ENCODE measurements at places on chromosomes 7 and 10.

DNA sequence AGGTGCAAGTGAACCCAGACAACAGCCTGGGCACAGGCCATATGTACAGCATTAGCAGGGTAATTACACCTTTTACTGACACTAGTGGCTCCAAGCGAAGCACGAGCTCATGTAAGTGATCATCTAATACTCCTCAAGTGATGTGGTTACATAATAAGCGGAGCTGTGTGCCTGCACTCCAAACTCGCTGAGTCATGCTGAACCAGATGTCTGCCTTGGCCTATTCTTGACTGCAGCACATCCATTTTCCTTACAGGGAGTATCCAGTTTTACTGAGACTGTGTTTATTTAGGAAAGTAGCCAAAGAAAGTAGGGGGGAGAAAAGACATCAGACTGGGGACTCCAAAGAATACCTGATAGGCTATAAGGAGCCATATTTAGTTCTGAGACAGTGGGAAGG lies 90.1 kb downstream of the GRM3 start:
- no peak for DNase-seq

DNA sequence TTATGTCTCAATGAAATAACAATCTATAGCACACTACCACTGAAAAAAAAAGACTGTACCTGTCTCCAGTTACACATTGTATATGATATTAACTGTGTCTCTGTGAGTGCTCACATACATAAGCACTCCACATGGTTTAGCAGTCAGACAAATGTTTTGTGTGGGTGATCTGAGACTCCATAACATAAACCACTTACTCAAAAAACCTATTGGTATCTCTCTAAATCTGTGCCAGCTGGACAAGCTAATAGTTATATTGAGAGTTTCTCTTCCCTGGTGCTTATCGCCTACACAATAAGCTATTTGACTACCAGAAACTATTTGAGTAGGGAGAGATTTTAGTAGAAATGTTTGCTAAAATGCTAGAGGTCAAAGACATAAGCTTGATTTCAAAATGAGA lies 190.1 kb upstream of the AGR3 start:
- no peak for DNase-seq

DNA sequence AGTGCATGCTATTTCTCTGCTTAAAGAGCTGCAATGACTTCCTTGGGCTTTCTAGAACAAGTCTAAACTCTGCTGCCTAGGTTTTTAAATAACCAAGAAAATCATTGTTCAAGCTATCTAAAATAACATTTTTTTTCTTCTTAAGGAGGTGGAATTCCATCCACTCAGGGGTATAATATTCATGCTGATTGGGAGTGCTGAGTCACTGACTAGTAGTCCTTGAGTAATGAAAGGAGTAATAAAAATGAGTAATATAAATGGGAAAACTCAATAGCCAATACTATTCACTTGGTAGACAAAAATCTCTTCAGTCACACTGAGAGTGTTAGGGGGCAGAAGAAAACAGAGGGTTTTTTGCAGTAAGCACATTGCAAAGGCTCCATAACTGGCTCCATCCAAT lies 72.0 kb downstream of the GFRA1 start:
- no peak for DNase-seq

DNA sequence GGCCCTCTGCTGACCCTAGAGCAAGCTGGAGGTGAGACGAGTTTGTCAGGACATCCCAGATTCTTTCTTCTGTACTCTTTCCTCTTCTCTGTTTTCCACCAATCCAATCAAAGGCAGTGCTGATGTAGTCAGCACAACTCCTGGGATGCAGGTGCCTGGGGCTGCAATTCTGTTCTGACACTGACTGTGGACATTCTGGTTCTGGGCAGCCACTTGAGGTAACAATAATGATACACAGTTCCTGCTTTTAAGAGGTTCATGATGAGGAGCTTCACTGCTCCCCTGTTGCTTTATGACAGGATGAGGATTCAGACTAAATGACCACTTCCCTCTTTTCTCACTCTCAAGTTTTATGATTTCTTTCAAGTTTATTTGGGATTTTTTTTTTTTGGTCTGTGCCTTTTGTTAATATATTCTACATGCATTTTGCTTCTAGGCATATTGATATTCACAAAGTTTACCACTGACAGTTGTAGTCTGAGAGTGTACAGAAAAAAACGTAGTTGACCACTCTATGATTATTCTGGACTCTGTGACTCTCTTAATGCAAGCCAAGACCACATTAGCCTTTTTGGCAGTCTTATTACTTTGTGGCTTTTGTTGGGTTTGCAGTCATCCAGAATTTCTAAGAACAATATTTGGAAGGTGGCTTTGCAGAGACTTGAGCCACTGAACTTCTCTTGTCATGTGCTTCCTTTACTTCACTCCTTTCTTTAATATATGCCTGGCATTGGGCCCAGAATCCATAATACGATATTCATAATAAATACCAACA lies 247.6 kb downstream of the AUTS2 start:
- no peak for DNase-seq

DNA sequence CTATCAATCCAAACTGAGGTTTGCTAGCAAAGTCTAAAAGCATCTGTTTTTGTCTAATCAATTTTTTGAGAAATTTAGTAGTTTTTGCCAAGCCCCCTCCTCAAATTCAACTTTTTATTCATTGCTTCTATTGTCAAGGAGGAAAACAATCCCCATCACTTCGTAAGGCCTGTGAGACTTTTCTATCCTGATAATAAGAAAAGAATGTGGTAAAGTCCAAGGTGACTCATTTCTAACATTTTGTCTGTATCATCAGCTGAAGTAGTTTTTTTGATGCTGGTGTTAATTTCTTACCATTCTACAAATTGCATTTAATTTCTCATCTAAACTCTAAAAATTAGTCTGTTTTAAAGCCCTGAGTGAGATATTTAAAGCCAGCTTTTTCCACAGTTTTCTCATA lies 11.7 kb downstream of the ANK3 start:
- no peak for DNase-seq

GRCh38 chr7:11548532-11548931 lies 283.5 kb downstream of the THSD7A start:
- no peak for DNase-seq

DNA sequence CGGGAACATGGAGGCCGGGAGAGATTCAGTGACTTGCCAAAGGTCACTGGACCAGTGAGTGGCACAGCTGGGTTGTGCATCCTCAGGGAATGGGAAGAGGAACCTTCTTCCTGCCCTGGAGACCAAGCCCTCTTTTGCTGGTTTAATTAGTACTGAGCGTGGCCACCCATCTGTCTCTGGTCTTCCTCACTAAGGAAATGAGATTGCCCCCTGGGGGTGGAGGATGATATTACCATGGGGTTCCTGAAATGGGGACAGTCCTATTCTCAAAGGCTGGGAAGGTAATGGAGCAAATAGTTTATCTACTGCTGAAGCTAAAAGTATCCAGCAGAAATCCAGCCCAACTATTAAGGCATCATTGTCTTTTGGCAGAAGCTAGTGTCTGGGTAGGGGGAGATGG lies 98.6 kb upstream of the FGFR2 start:
- no peak for DNase-seq

GRCh38 chr10:89479771-89480446 lies 55.5 kb downstream of the SLC16A12 start:
- no peak for DNase-seq

- no peak for DNase-seq
Measured at GRCh38 chr10:4851846-4852245, 25.8 kb downstream of the AKR1E2 start.

DNA sequence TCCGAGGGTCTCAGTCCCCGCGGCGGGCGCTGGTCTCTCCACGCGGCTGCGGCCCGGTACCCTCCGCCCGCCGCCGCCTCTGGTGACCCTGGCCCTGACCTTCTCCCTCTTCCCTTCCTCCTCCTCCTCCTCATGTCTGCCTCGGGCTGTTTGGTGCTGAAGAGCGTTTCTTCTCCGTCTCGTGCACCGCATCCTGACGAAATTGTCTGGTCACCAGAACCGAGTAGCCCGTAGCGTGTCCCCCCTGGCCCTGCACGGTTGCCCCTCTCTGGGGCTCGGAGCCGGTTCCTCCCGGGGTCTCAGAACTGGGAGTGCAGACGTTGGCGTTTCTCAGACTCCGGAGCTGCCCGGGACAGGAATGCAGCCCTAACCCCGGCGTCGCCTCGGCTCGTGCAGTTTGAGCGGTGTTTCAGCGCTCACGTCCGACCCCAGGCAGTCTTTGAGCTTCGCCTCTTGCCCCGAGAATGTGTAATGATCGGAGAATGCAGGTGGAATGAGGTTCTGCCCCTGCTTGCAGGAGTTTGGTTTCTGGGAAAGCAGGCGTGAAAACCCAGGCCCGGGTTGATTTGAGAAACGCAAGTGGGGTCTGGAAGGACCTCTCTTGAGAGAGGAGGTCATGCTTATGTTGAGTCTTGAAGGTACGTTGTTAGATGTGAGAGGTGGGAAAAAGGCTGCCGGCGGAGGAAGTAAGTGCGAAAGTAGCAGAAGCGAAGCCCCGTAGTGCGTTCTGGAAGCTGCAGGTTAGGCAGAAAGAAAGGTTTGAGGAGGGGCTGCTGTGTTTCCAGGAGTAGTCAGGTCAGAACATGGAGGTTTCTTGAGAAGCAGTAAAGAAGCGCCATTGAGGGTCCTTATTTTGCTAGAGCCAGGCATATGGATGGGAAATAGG lies 743 bp downstream of the RBM17 start:
- DNase-seq: no peak

GRCh38 chr10:128140425-128140824 lies 14.2 kb upstream of the MKI67 start:
- DNase-seq: no peak

DNA sequence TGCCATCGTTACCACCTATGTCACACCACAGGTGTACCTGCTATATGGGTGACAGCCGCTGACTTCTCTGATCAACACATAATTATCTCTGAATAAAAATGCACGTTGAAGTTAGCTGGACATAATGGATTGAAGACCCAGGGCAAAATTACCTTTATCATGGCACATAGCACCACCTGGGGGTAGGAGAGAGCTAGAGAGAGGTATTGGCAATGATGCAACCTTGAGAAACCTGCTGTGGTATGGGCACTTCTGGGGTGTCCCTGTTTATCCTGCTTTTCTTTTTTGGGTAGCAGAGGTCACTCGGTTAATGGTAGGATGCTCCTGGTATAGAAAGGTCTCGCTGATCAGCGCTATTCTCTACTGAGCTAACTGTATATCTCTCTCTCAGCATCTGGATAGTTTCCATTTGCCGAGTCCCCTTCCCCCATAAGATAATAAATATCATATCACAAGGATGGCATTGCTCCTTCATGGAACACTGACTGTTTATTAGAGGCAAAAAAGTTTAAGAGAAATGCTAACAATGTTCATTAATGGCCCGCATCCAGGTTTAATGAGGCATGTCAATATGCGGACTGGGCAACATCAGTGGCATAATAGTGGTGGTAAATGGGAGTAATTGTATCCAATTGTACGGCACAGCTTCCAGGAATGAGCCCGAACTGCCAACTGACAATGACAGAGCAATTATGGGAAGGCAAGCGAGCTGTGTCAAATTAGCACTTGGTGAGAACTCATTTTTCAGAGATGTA lies 323.1 kb downstream of the TFEC start:
- no peak for DNase-seq

DNA sequence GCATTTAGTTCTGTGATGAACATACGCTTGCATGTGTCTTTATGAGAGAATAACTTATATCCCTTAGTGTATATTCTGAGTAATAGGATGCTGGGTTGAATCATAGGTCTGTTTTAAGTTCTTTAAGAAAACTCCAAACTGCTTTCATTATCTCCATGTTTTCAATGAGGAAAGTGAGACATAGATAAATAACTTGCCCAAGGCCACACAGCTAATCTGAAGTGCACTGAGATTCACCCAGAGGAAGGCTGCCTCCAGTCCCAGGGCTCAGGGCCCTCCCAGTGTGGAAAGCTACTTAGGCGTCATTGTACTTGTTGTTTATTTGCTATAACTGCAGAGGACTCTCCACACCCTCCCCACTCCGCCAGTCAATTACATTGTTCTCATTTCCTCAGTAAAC lies 126.7 kb downstream of the INHBA start:
- DNase-seq: no peak

- DNase-seq: no peak
Measured at GRCh38 chr7:41942468-41943093, 239.7 kb upstream of the INHBA start.

DNA sequence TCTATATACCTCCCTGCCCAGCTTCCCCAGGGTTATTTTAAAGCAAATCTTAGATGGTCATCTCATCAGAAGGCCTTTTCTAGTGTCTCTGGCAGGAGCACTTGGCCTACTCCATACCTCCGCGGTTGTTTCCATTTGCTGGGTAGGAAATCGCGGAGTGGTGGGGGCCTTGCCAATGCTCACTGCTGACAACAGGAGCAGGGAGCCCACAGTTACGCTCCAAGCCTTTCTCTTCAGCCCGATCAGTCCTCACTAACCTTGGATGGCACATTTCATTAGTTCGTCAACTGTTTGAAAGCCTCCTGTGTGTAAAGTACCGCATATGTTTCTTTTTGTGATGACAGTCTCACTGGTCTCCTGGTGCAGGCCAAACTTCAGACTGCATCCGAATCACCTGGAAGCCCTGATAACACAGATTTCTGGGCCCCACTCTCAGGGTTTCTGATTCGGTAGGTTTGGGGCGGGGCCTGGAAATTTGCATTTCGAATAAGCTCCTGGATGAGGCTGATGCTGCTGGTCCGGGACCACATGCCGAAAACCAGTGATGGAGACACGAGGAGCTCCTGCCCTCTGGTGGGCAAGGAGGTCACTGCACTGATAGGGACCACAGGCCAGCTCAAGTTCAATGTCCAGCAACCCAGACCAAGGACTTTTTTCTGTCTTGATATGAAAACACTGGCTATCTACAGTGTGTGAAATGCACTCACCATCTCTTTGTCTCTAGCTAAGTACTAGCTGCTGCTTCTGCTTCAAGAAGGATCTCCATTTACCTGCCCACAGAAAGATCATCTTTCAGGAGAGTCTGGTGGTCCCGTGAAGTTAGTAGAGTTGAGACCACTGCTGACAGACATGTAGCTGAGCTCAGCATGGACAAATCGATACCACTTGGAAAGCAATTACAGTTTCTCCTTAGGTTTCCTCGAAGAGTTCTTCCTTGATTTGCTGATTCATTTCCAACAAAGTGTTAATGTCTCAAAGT lies 14.0 kb downstream of the LRGUK start:
- no peak for DNase-seq

GRCh38 chr7:130959743-130960207 lies 225.8 kb upstream of the KLF14 start:
- DNase-seq: no peak

GRCh38 chr7:33979807-33980355 lies 74.5 kb downstream of the BMPER start:
- no peak for DNase-seq

DNA sequence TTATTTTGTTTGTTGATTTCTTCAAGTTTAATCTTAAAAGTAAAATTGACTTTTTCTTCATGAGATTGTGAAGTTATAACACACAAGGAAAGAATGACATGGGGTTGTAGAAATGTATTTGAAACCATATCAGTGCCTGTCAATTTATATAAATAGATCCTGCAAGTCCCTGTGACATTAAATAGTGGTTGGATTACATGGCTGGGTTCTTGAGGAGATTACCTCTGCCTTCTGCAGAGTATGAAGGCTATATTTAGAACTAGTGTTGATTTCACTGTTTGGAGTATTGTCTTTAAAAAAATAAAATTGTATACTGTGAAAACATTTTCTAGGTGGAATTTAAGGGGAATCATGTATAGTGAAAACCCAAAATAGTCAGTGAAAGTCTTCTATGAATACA lies 385.8 kb upstream of the SMIM30 start:
- no peak for DNase-seq

Data from stimulated activated CD8-positive, alpha-beta memory T cell treated with anti-CD3 and anti-CD28 coated beads, Interleukin-4, amount 100 ng/mL, for 1 hour (primary cell).